Frontal cortex (tissue), 4 donors: ENCODE measurements at places on chromosomes 16 and 17.

DNA sequence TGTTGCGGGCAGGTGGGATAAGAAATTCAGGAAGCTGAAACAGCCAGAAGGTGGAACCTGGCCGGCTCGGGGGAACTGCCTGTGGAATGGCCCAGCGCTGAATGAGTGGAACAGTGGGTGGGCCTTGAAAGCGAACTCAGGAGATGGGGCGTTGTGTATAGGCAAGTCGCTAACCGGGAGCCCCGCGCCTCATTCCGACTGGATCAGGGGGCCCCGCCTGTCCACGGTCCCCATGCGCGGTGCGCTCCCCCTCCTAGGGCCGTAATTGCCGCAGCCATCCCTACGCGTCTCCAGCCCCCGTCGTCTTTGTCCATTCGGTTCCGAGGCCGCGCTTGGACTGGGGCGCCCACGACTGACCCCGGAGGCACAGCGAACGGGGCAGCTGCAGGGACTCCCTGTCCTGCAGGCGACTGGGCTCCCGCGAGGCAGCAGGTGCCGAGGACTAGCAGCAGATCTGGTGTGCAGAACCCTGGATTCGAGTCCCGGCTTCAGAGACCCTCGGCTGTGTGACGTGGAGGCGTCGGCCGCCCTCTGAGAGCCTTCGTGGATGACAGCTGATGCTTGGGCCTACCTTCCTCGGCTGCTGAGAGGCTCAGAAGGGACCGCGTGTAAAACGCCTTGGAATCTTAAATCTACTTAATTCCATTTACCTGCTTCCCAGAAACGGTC, 10.9 kb upstream of the CA4 start:
- DNase-seq = no peak

DNA sequence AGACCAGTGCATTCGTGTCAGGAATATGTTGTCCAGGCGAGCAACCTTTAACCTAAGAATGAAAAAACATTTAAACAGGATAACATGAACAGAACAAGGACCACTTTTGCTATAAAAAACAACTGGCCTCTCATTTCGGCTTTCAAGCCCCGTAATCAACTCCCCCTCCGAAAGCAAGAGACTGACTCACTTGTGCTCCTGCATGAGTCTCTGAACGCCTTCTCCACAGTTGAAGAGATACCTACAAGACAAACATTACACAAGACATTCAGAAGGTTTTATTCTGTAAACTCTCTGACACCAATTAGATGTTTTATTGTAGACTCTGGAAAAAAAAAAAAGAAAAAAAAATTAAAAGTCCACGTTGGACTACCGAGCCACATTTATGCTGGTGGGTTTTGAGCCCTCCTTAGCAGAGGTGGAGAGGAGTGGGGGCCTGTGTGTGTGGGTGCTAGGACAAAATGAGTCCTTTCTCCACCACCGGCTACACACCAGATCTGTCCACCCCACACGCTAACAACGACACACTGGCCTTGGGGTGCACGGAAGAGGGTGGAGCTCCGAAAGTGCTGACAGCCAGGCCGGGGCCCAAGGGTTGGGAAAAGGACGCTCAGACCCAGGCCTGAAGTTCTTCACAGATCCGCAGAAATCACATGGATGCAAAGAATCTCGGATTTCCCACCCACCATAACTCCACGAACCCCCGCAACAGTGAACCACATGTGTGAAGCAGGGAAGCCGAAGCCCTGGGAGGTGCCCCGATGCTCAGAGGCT, 759 bp downstream of the ELAC2 start:
- no peak for DNase-seq

- DNase-seq = no peak
Measured at GRCh38 chr16:81841722-81842121, 62.6 kb downstream of the PLCG2 start.

- DNase-seq = no peak
Measured at GRCh38 chr17:45950888-45951287, 48.2 kb upstream of the STH start.

DNA sequence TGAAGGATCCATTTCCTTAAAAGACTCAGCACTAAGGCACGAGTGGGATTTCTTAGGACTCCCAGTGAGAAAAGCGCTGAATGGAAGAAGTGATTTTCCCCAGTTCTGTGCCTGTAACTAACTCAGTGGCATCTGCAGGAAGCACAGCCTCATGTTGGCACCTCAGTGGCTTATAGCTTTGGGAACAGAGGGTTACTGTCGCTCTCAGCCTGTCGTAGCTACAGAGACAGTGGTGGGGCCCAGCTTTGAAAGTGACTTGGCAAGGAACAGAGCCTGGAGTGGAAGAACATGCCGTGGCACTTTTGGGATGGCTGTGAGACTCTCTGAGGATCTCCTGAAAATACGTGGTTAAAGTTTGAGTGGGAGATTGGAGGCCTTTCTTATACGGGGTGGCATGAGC, 242.4 kb upstream of the MYOCD start:
- DNase-seq = no peak

GRCh38 chr16:74492976-74493375, 71.7 kb upstream of the CLEC18B start:
- no peak for DNase-seq

- DNase-seq = no peak
Measured at GRCh38 chr17:42077755-42078154, 20.5 kb downstream of the ZNF385C start.

DNA sequence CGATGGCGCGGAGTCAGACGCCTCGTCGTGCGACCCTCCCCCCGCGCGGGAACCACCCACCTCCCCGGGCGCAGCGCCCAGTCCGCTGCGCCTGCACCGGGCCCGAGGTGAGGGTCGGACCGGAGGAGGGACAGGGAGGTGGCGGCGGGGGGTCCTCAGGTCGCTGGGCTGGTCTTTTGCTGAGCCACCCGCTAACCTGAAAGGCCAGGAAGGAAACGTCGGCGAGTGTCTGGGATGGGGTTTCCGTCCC, 4.9 kb downstream of the TBX2 start:
- peak; percentile 54 for DNase-seq

- no peak for DNase-seq
Measured at GRCh38 chr17:77746393-77746792, 212.1 kb upstream of the TNRC6C start.

DNA sequence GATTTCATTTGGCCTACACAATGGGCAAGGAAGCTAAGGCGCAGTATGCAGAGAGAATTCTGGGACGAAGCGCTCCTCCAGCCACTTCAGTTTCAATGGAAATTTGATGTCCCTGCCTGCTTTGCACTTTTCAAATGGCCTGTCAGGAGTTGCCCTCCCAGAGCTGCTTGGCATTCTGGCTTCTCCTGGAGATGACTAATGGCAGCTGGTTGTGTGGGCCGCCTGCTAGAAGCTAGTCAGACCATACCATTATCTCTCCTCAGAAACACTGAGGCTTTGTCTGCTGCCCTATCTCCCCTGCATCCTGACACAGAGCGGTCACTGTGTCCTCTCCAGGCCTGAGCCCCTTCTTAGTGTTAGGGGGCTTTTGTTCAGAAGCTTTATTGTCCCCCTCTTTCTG, 180.1 kb downstream of the SPECC1 start:
- DNase-seq = peak; percentile 47

- no peak for DNase-seq
Measured at GRCh38 chr16:49712542-49712941, 143.4 kb downstream of the ZNF423 start.

- DNase-seq = no peak
Measured at GRCh38 chr16:66030036-66030435, 336.5 kb upstream of the CDH5 start.

GRCh38 chr17:70060415-70060814, 14.6 kb upstream of the KCNJ16 start:
- no peak for DNase-seq

- DNase-seq = no peak
Measured at GRCh38 chr16:9048302-9048700, 43.1 kb upstream of the HAPSTR1 start.

- DNase-seq = peak; percentile 22
Measured at GRCh38 chr17:78132084-78132676, 1.6 kb downstream of the TMC8 start.

- DNase-seq = no peak
Measured at GRCh38 chr16:2494616-2495015, 19.1 kb upstream of the ATP6V0C start.

DNA sequence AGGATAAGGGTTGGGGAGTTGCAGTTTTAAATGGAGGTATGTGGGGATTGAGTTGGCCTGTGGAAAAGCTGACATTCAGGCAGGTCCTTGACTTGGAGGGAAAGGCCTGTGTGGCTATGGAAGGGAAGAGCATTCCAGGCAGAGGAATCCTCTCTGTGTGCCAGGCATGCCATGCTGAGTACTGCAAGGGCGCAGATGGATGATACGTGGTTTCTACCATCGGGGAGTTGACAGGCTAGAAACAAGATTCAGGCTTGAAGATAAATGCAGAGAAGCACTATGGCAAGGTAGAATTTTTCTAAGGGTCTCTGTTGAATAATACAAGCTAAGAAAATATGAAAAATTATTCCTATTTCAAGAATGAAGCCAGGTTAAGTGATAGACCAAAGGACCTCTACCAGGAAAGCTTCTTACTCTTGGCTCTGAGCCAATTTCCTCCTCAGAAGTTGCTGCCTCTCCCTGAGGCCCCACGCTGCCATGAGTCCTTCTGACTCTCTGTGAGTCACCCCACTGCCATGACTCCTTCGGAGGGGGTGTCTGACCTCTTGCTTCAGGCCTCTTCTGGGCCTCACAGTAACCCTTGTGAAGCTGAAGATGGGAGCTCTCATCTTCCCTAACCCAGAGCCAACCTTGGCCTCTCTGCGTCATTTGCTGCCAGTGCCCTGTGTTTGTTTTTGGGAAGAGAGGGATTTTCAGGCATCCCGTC, 75.8 kb downstream of the WNT3 start:
- DNase-seq = no peak

GRCh38 chr17:77636835-77637817, 321.4 kb upstream of the TNRC6C start:
- DNase-seq = no peak

GRCh38 chr16:16025214-16025968, 76.0 kb downstream of the ABCC1 start:
- no peak for DNase-seq

- DNase-seq = no peak
Measured at GRCh38 chr16:51155820-51156806, 5.0 kb upstream of the SALL1 start.

DNA sequence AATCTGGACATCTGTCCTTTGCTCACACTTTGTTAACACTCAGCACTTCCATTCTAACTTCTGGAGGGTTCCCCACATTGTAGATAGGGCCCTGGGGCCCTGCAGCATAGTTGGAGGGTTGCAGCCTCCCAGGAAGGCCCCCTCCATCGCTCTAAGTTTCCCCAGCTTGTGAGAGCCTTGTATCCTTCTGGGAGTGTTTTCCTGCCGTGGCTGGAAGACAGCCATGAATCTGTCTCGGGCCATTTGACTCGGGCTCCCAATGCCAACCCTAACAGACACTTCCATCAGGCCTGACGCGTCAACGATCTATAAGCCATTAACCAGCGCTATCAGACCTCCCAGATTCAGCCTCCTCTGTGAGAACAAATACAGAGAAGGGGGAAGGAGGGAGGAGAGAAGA, 263.7 kb upstream of the RPL38 start:
- DNase-seq = no peak

GRCh38 chr17:56785405-56785804, 48.3 kb downstream of the C17orf67 start:
- no peak for DNase-seq
